ENCODE measurements at places on chromosomes 4 and X. TPM values are rescaled to one million over a fixed set of nuclear protein-coding genes. Genes with fewer than 3 reads are reported as not detected.

The TCEAL8 gene
- 68.0 TPM for total RNA-seq

The RAB41 gene
- total RNA-seq: not detected

The P2RY4 gene
- total RNA-seq: not detected

The ETDA gene
- not detected for total RNA-seq

The CPLX1 gene
- not detected for total RNA-seq

The SULT1B1 gene
- under 0.01 TPM for total RNA-seq
